ENCODE measurements at places on chromosomes 3 and 15. TPM values are rescaled to one million over a fixed set of nuclear protein-coding genes. Genes with fewer than 3 reads are reported as not detected.

The GOLGA8S gene
- 0.48 TPM for total RNA-seq

The SPATA12 gene
- total RNA-seq, result not detected

The TOMM70 gene
- 77.4 TPM for total RNA-seq

The KLF15 gene
- 0.59 TPM for total RNA-seq

The FBLN2 gene
- total RNA-seq, result 52.7 TPM

The PLSCR5 gene
- not detected for total RNA-seq

The ERICH6 gene
- not detected for total RNA-seq

DNA sequence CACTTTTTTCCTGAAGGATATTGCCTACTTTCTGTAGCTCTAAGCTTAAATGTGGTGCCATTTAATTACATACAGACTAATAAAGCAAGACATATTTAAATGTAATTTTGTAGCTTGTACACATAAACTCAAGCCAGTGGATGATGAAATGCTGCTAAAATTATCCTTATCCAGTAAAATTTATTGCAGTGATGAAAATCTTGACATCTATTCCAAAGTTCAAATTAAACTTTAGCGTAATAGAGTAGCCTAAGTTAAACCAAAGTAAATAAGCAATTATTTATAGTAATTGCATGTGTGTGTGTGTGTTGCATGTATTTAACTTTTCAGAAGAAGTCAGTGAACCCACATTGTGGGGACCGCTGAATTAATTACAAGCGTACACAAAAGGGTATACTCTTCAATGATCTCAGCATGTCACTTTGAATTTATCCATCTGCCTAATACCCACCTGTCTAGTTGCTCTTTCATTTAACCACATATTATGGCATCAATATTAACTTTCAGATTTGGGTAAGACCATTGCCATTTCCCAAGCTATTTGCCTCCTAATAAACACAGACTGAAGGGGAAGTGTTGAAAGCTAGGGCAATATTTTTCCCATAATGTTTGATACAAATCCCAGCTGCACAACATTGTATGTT lies 85.0 kb downstream of the MECOM start:
- no peak for DNase-seq

GRCh38 chr3:121488628-121489027 lies 57.2 kb downstream of the POLQ start:
- peak; percentile 4 for DNase-seq

DNA sequence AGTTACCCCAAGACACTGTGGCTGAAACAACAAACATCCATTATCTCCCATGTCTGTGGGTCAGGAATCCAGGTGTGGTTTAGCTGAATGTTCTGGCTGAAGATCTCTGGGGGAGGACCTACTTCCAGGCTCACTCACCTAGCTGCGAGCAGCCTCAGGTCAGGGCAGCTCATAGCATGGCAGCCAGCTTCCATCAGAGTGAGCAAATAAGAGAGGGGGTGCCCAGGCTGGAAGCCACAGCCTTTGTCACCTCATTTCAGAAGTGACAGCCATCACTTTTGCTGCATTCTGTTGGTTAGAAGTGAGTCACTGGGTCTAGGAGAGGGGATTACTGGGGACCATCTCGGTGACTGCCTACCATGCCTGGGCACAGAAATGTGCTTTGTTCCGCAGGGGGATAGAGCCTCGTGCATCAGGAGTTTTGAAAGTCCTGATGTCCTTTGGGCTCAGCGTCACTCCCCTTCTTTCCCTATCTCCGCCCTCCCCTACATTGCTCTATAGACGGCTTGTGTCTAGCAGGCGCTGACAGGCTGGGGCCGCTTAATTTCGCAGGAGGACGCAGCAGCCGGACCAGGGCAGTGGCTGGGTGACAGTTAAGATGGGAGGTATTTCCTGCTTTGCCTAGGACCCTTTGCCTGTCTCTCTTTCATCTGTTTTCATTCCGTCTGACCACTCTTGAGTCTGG lies 25.4 kb downstream of the TGM4 start:
- DNase-seq, result no peak

- DNase-seq, result peak; percentile 88
Measured at GRCh38 chr3:12155828-12156227, 2.9 kb downstream of the TIMP4 start.

GRCh38 chr3:183188895-183189462 lies 26.4 kb upstream of the LAMP3 start:
- DNase-seq, result peak; percentile 24

DNA sequence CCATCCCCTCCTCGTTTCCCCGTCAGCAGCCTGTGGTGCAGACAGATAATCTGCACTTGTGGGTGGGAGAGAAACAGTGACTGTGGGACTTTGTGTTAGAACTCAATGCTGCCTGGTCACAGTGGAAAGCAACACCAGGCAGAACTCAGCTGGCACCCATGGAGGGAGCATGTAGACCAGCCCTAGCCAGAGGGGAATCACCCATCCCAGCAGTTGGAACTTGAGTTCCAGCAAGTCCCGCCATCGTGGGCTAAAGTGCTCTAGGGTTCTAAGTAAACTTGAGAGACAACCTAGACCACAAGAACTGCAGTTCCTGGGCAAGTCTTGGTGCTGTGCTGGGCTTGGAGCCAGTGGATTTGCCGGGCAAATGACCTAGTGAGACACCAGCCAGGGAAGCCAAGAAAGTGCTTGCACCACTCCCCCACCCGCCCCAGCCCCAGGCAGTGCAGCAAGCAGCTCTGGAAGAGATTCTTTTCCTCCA lies 24.4 kb downstream of the ISG20 start:
- DNase-seq, result peak; percentile 85

- no peak for DNase-seq
Measured at GRCh38 chr3:30602946-30603345, 3.5 kb upstream of the TGFBR2 start.

- DNase-seq, result no peak
Measured at GRCh38 chr15:75663931-75664421, 16.3 kb downstream of the SNX33 start.

- no peak for DNase-seq
Measured at GRCh38 chr3:127478922-127479321, 111.6 kb downstream of the TPRA1 start.

GRCh38 chr3:28104896-28105534 lies 136.4 kb upstream of the CMC1 start:
- DNase-seq, result no peak

DNA sequence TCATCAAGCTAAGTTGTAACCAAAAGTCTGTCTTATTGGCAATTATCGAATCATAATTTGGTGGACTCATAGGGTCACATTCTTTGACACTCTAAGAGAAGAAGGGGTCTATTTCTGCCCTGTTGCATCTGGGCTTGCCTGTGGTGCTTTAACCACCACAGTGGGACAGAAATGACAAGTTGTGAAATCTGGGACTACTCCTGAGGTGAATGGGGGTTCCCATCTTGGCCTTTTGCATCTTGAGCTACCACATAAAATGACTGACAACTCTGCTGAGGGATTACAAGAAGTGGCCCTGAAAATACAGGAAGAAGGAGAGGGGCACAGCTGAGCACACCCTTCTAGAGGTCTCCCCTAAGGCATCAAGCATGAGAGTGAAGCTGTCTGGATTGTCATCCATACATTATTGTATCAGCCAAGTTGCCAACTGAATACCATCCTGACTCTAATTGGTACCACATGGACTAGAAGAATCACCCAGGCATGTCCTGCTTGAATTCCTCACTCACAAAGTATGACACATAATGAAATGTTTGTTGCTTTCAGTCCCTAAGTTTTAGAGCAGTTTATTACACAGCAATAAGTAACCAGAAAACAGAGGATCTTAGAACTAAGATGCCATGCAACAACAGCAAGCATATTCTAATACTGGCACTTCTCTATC lies 306.5 kb downstream of the ROBO1 start:
- peak; percentile 1 for DNase-seq

DNA sequence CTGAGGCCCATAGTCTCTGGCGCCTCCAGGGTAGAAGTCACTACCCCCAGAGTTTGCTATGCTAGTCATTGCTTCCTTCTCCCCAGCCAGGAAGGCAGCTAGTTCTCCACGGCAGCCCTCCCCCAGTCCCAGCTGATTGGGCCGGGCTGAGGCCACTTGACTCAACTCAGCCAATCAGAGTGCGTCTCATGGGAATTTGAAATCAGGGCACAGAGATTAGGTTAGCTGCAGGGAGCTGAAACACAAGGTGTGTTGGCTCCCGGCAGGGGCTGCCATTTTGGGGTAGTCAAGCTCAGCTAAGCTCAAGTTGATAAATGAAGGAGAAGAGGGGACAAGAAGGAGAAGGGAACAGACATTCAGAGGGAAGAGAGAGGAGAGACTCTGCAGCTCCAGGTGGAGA lies 32.8 kb downstream of the LINGO1 start:
- DNase-seq, result peak; percentile 35

- peak; percentile 81 for DNase-seq
Measured at GRCh38 chr3:107884719-107885460, 205.9 kb downstream of the CD47 start.

DNA sequence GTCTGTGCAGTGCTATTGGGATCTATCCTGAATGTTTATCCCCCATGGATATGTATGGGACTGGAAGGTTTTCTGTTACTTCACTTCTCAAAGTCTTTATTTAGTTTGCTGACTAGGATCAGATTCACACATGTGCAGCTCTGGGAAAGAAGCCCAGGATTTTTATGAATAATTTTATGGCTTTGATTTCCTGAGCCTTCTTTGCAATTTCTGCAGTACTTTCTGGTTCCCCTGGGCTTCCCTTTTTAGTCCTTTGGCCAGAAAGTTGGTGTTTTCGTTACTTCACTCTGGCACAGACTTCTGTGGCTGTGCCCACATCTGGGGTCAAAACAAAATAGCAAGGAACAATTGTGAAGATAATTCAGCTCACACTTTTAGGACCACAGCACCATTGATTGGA lies 721.0 kb downstream of the OTOL1 start:
- DNase-seq, result no peak

- no peak for DNase-seq
Measured at GRCh38 chr3:122255757-122256439, 69.2 kb upstream of the CSTA start.

DNA sequence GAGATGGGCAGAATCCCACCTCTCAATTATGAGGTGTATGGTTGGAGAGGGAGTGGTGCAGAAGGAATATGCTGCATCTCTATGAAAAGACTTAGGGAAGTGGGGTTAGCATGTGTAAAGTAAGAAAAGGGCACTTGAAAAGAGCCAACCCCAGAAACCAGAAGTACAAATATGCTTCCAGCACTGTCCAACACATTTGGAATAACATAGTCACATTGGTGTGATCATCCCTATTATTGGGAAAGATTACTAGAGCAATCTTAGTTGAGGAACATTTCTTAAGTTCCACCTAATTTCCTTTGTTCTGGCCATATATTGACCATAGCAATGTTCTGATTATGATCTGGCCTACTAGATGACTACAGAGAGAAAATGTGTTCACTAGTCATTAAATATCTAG lies 34.3 kb downstream of the HMG20A start:
- DNase-seq, result no peak

DNA sequence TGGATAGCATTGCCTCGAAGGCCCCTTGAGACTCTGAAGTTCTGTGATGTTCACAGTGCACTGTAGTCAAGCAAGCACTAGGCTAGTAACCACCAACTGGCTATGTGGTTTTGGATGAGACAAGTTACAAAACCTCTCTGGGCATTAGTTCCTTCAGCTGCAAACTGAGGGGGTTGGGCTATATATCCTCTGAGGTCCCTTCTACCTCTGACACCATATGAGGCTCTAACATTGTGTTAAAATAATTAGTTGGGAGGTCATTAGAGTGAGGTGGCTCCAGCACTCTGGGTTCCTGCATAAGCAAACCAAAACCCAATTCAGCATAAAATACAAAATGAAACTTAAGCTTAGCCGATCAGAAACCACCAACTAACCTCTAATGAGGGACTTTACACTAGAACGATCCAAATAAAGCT lies 209.5 kb upstream of the LRRN1 start:
- DNase-seq, result no peak

GRCh38 chr3:171967932-171968678 lies 71.3 kb upstream of the FNDC3B start:
- DNase-seq, result peak; percentile 76

- DNase-seq, result peak; percentile 87
Measured at GRCh38 chr3:16174389-16174788, at the start of gene GALNT15. Gene GALNT15, plus strand, starts transcription at chr3:16174680. Its CDS starts 472 bp downstream, at chr3:16175152.

DNA sequence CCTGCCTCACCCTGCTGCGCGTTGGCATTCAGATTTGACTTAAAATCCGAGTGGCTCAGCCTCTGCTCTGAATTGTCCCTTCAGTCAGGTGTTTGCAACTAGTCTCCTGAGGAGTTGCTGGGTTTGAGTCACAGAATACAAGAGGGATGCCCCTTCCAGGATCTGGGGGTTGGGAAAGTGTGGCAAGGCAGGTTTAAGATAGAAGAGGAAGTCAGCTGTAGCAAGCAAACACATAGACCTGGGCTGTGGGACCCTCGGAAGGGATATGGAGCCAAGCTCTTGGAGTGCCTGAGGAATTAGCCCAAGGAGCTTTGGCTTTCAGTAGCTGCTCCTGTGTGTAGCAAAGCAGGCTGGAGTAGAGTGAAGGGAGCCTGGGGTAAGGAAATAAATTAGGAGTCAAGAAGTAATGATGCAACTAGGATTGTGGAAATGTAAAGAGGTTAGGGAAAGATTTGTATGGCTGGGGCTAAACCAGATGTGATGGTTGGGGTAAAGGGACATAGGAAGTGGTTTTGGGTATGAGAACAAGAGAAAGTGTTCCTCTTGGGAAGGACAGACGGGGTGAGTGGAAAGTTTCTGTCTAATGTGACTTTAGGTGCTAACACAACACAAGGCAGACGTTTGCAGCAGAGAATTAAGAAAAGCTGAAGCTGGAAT lies 41.2 kb downstream of the RAB7A start:
- no peak for DNase-seq

DNA sequence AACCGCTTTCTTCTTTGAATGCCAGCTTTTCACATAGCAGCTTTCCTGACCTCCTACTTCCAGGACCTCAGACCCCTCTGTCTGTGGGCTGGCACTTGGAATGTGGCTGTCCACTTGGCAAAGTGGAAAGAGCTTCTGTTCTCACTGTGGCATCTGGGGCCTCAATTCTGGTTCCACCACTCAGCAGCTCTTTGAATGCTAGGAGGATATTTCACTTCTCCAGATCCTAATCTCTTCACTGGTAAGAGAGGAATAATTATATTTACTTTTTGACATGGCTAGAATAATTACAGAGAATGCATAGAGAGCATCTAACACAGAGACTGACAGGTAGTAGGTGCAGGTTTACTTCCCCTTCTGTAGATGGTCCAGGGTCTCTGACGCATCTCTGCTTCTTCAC lies 405.9 kb downstream of the LPP start:
- DNase-seq, result no peak

Measured in RPMI7951 (cell line).